Stimulated activated CD8-positive, alpha-beta memory T cell treated with anti-CD3 and anti-CD28 coated beads, Interleukin-4, amount 100 ng/mL, for 1 hour (primary cell): ENCODE measurements at places on chromosomes 1 and 21.

DNA sequence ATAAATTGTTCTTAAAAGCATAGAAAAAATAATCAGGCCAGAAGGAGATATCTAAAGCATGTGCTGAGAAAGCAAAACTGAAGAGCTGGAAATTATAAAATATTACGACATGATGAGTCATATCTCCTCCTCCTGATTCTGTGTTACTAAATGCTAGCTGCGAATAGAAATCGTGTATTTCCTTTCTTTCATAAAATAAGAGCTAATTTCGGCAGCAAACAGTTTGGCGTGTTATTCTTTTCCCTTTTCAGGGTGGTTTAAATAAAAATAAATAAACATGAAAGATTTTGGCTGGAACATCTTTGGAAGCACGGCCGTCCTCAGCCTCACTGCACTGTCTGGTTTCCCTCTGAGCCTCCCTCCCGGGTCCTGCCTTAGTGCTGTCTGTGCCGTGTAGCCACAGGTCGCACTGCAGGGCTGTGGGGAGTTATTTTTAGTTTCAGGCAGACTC lies 56.0 kb downstream of the ADARB1 start:
- no peak for DNase-seq

DNA sequence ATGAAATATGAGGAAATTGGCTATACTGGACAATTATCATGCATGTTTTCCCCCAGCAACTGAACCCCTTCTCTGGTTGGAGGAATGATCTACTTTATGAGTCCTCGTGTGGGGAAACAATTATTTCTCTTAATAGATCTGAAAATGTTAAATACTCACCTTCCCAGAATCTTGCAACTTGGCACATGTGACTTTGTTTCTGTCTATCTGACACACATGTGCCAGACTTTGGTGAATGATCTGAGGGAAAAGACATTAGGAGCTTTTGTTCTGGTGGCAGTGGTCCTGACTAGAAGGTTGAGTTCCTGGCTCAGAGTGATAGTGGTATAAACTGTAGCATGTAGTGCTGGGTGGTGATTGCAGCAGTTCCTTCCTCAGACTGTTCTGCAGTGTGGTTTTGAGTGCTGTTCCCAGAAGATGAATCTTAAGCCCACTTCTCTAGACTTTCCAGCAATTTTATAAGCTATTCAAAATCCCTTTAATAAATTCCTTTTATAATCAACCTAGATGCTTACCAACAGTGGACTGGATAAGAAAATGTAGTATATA lies 59.3 kb upstream of the B3GALNT2 start:
- no peak for DNase-seq

GRCh38 chr1:236228411-236228810 lies 53.3 kb downstream of the ERO1B start:
- DNase-seq: no peak

DNA sequence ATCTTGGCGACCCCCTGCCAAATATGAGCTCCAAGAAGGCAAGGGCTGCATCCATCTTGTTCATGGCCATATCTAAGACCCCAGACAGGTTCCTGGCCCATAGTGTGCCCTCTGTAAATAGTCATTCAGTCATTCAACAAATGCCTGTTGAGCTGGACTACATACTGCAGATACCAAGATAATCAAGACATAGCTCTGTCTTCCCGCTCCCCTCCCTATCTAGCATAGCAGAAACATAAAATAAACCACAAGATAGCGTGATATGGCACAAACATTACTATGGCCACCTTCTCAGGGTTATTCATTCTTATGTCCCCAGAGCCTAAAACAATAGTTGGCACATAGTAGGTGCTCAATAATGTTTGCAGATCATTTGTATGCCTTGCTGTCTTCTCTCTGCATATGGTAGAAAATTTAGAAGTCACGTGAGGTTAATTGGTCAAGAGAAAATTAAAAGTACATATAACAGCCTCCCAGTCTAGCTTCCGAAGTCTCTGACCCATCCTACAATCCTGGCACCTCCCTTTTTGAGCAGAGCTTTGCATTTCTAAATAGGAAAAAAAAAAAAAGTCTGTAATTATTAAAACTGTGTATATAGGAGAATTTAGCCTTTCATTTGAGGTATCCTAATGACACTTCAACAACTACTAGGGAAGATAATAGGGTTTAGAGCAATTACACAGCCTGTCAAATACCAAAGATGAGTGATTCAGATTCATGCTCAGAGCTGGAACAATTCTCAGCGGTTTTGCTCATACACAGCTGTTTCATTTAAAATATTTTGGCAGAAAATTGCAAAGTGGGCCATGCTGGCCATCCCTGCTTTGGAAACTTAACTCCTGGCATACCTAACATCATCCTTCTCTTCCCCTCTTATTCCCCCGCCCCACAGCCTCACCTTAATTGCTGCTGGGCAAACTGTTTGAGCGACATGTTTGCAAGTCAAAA lies 219.0 kb downstream of the KAZN start:
- no peak for DNase-seq

DNA sequence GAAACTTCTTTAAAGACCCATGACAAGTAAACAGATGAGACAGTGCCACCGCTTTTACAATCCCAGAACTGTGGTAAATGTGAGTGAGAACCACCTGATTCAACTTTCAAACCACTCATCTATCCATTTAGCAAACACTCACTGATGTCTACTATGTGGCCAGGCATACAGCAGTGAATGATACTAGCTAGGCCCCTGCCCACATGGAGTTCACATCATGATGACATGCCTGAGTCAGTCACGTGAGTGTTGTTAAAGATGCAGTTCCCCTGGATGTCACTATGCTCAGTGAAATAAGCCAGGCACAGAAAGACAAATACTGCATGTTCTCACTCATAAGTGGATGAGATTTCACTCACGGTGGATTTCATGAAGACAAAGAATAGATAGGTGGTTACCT lies 28.4 kb downstream of the STX6 start:
- DNase-seq: no peak

- DNase-seq: no peak
These were observed 46.8 kb upstream of the SLC44A3 start for GRCh38 chr1:94773296-94773809.

- DNase-seq: no peak
These were observed 945 bp downstream of the WDR3 start for GRCh38 chr1:117930484-117930883.

DNA sequence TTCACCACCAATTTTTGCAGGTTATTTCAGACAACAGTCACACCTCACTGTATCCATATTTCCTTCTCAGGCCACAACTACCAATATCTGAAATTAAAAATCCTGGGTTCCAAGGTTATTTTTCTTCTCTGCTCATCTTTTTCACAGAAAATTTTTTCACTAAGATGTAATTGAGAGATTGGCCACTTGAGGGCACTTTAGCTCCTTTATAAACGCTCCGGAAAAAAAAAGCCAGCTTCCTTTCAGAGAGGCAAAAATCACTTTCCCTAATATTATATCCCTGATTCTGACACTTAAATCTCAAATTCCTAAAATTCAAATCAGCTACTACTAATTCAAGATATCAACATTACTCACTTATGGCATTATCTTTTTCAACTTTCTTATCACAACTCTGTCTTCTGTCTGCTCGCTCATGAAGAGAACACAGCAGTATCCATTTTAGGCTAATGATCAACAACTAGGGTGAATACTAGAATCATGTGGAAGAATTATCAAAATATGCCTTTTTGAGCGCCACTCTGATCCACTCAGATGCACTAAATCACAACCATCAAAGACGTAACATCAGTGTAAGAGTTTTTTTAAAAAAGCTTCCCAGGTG lies 101.4 kb upstream of the RGS1 start:
- DNase-seq: no peak

GRCh38 chr1:234065794-234066447 lies 161.4 kb downstream of the SLC35F3 start:
- peak; percentile 10 for DNase-seq

GRCh38 chr1:43359696-43360095 lies 915 bp downstream of the CDC20 start:
- DNase-seq: no peak

GRCh38 chr1:118900643-118901440 lies 87.3 kb downstream of the TBX15 start:
- no peak for DNase-seq

GRCh38 chr1:23019863-23020625 lies 776 bp downstream of the KDM1A start:
- no peak for DNase-seq

DNA sequence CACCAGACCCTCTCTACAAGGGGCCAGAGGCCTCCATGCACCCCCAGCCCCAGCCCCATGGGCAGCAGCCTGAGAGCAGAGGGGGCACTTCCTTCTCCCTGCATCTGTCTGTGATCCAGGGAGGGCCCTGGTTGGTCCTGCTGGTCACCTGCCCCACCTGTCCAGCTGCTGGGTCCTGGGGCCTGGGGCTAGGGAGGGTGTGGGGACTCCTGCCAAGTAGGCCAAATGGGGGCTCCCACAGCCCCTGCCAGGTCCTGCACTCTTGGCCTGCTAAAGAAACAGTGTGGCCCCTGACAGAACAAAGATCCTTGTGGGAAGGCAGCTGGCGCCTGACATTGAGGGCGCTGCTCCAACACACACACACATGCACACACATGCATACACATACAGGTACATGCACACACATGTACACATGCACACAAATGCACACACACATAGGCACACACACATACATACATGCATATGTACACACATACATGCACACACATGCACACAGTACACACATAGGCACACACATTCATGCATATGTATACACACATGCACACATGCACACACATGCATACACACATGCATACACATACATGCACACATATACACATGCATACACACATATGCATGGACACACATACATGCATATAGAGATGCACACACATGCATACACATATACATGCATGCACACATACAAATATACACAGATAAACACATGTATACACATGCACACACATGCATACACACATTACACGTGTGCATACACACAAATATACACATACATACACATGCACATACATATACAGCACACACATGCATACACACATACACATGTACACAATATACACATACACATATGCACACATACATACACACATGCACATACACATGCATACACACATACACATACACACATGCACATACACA lies 49.9 kb downstream of the TRPM2 start:
- no peak for DNase-seq

DNA sequence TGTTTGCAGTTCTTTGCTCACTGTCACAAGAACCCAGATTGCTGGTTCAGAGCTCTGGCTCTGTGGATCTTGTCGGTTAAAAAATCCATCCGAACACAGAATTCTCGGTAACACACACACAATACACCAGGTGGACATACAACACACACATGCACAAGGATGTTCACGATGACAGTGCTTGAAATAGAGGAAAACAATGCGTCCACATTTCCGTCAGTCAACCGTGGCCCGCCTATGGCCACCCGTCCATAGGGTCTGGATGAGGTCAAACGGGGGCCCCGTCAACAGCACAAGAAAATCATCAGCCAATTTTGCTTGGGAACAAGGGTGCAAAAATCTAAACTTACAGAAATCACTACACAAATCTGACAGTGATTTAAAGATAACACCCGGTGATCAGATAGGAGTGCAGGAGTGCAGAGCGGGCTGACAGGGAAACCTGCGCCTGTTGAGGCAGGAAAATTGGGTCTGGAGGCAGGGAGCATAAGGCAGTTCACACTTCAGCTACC lies 50.4 kb upstream of the SLC19A1 start:
- DNase-seq: no peak

DNA sequence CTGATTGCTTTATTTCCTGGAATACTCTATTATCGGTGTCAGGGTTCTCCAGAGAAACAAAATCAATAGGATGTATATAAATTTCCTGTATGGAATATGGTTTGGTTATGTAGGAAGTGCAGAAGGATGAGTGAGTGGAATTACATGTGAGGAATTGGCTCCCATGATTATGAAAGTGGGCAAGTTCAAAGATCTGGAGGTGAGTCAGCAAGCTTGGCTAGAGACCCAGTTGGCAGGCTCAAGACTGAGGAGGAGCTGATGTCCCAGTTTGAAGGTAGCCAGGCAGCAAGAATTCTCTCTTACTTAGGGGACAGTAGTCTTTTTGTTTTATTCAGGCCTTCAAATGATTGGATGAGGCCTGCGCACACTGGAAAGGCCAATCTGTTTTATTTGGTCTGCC lies 57.5 kb downstream of the MAP3K7CL start:
- no peak for DNase-seq

GRCh38 chr1:17162941-17163340 lies 42.0 kb upstream of the PADI1 start:
- no peak for DNase-seq

DNA sequence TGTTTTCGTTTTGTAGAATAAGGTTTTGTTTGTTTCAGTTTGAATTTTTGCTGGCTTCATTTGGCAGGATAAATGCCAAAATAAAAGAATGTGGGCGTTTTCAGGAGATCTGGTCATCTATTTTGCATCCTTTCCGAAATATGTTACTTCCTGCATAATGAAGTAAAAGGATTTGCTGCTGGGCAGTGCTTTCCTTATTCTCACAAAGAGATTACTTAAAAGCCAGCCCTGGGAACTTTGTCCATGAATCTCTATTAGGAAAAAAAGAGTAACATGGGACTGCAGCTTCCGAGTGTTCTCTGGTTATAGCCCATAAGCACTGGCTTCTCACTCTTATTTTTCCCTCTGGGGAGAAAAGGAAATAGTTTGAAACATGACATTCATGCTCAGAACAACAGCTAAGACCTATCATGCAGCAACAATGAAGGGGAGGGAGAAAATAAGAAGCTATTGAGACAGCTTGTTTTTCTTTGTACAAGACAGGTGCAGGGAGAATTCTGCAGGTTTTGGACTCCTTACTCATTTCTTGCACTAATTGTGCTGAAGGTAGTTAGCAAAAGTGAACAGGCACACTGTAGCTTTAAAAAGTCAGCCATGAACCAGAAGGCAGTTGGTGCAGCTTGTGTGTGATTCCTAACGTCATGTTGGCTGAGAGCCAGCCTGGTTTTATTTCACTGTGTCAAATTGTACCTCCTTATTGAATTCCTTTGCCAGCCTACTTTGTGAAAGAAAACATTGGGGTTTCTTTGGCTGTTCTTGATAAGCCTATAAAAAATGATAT lies at the start of gene SAMD13:
Gene SAMD13 (plus strand): TSS at position 705 of the 781 bp plus-strand sequence. CDS start 1,527 bp downstream, outside the sequence.
- DNase-seq: no peak

GRCh38 chr1:119318466-119319309 lies 49.9 kb upstream of the HAO2 start:
- no peak for DNase-seq

- DNase-seq: no peak
These were observed 21.1 kb downstream of the TTC39A start for GRCh38 chr1:51309291-51309690.

DNA sequence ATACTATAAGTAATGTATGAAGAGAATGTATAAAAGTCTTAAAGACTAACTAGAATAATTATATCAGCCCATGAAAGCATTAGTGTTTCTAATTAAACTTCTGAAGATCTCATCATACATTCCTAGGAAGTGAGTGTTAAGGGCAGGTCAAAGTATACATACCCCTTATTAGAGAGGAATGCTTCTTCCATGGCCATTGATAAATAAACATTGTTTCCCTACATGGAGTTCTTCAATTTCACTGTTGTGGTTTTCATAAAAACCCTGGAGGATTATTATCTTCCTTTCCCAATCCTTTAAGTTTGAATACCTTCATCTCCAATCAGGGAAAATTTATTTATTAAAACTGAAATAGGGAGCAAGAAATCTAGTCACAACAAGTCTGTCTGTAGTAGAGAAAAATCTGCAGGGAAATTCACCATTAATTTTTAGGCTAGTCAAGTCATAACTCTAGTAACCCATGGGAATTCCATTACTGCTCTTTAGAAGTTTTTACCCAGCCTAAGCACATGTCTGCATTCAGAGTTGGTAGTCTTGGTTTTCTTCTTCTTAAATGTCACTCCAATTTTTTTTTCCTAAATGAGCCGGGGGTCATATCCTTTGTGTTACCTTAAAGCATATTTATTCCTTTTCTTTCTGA lies 147.0 kb downstream of the TNFSF18 start:
- DNase-seq: no peak
